WTC11 (cell line): ENCODE measurements at places on chromosomes 11 and 22. TPM values are rescaled to one million over a fixed set of nuclear protein-coding genes. Genes with fewer than 3 reads are reported as not detected.

DNA sequence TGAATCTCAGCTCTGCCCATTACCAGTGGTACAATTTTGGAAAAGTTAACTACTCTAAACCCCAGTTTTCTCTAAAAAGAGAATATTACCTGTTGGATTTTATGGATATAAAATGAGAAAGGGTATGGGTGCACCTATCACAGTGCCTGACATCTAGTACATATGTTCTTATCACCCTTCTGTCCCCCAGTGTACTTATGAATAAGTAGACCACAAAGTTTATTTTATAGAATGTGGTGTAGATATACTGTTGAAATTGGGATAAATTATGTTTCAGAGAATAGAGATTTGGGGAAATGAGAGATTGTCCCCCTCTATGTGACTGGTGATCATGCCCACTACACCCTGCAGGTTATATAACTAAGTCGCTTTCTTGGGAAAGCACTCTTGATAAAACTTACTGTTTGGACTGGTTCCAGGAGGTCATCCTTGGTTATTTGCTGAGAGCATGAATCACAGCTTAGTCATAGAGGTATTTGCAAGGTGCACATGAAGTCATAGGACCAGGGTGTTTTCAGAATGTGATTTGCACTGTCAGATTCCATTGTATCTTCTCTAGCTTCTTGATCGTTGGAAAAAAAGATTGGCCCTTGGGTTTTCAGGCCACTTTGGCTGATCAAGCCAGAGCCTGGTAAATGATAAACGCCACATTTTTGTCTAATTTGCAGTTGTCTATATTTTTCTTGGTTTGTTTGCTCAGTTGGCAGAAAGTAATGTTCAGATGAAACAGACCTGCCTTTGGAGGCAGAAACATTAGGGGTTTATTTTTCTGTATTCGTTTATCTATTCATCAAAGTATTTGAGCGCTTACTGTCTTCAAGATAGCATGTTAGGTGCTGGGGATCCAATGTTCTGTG lies 21.3 kb downstream of the STX3 start:
- DNase-seq: no peak

DNA sequence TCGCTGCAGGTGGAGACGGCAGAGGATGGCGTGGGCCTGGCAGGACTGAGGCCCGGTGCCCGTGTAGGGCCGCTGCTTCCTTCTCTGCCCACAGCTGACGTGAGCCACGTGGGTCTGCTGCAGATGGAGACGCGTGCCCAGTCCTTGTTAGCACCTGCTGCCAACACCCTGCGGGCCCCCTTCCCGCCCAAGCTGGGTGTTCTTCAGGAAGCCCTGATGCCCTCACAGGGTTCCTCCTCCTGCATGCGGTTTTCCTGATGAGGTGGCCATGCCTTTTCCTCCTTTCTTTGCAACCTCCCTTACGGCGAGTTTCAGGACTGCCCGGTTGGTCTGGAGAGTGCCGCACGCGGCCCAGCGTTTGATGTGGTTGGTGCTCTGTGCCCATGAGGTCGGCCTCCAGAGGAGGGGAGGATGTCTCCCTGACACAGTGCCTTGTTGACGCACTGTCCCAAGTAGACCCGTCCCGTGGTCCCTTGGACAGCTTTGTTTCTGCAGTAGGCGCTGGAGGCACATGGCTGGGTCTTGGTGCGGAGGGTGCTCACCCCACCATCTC lies 44.7 kb downstream of the AP2A2 start:
- DNase-seq: no peak

DNA sequence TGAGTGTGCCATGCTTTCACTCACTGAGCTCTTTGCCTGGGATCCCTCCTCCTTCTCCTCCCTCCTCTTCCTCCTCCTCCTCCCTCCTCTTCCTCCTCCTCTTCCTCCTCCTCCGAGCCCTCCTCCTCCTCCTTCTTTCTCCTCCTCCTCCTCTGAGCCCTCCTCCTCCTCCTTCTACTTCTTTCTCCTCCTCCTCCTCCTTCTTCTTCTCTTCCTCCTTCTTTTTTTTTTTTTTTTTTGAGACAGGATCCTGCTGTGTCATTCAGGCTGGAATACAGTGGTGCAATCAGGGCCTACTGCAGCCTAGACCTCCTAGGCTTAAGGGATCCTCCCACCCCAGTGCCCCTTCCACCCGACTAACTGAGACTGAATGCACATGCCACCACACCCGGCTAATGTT lies 62.3 kb downstream of the DEUP1 start:
- no peak for DNase-seq

- DNase-seq: peak; percentile 48
Observed at GRCh38 chr22:19855504-19856409, 1.1 kb upstream of the GNB1L start.

GRCh38 chr11:66887526-66887925 lies 30.7 kb downstream of the LRFN4 start:
- no peak for DNase-seq

GRCh38 chr11:108253176-108253575 lies 30.3 kb downstream of the ATM start:
- DNase-seq: no peak

- DNase-seq: no peak
Observed at GRCh38 chr11:121907379-121907778, 208.6 kb downstream of the BLID start.

DNA sequence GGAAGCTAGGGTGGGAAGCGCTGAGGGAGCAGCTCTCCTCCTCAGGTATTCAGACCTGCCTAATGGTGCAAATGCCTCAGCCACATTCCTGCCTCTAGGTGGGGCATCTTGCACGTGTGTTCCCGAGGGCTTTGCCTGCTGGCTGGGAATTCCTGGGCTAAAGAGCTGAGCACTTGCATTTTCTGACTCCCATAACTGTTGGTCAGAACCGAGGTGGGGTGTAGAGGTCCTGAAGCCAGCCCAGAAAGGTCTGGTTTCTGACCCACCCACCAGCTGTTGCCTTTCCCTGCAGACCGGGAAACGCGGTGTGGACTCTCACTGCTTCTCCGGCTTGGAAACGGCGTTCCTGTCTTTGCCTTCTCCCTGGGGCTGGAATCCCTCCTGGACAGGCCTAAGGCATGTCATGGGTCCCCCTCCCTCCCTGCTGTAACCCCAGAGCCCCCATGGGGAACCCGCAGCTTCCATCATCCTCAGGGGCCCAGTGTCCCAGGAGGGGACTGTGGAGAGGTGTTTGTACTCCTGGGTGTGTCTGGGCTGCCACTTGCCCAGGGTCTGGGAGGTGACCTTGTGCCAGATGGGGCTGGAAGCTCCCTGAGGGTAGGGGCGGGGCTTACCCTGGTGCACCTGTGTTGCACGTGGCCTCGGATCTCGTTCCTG lies 24.0 kb upstream of the SMIM38 start:
- DNase-seq: peak; percentile 92

DNA sequence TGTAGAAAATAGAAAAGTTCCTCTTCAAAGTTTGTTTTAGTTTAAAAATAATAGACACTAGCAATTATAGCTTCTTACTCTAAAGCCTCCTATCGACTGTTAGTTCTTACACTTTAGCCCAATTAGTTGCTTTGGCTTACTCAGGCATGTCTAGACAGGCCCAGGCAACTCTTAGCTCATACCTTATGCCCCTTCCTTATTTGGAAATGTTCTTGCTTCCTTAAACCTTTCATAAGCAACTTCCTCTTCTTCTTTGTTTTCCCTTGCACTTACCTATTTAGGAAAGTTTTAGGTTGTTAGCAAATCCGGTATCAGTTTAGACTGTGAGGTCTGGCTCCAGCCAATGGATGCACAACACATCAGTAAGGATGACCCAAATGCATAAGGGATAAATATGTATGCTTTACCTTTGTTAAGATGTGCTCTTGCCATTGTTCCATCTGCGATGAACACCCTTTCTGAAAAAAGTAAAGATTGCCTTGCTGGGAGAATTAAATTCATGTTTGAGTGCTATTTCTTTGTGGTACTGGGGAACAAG lies 1277.5 kb upstream of the CNTN5 start:
- no peak for DNase-seq

GRCh38 chr11:132174362-132175255 lies 804.2 kb downstream of the NTM start:
- DNase-seq: no peak

DNA sequence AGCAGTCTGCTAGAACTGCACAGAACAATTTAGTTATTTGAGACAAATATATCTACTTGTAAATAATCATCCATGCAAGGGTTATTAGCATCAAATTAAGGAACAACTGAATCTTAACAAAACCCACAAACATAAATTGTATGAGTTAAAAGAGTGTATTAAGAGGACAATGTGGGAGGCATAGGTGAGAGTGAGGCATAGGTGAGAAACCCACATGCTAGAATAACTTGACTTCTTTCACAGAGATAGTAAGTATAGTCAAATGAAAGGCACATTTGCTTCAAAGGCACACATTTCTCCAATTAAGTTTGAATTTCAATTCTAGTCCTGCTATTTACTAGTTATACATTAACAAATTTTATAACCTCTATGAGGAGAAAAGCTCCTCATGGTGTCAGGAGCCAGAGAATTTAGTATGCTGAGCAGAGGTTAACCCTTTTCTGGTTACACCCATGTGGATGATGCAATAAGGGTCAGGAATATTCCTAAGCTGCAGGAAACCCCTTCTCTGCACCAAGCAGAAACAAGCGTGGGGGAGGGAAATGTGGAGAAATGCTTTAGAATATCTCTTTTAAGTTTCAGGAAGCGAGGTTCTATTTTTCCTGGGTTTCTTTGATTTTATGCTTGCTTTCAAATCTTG lies 264.2 kb downstream of the GRM5 start:
- DNase-seq: no peak

- no peak for DNase-seq
Observed at GRCh38 chr11:70324376-70325115, 54.1 kb downstream of the PPFIA1 start.

DNA sequence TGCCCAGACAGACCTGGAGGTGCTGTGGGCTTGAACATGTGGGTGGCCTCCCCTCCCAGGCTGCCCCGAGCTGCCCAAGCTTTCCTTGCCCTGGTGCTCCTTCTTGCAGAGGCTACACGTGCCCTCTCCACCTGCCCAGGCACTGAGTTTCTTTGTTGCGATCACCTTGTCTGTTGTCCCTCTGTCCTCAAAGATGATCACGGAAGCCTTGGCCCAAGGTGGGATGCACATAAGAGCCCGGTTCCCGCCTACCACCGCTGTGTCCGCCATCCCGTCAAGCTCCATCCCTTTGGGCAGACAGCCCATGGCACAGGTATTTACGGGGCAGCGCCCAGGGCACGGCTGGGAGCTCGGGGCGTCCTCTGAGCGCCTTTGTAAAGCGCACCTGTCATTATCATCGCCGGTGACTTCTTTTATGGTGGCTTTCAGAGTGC lies 67.5 kb downstream of the MED15 start:
- no peak for DNase-seq

DNA sequence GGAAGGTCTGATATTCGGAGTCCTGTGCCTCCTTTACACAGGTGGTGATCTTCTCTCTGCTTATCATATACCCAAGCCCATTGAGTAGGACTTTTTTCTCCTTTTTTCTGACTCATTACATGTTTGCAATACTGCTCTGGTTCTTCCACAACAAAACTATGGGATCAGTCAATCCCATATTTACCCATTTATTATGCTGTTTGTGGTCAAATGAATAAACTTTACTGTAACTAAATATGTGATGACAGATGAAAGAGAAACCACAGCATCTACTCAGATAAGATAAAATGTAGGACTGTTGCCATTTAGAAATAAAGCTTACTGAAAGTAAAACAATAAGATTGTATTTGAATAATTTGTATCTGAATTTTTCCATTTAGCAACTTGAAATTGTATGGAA lies 958.7 kb upstream of the FAT3 start:
- DNase-seq: no peak

- DNase-seq: no peak
Observed at GRCh38 chr11:12592283-12592682, 81.9 kb upstream of the TEAD1 start.

- DNase-seq: no peak
Observed at GRCh38 chr11:78820741-78821140, 246.1 kb upstream of the NARS2 start.

GRCh38 chr11:64436000-64436399 lies 77.0 kb downstream of the RPS6KA4 start:
- DNase-seq: no peak

DNA sequence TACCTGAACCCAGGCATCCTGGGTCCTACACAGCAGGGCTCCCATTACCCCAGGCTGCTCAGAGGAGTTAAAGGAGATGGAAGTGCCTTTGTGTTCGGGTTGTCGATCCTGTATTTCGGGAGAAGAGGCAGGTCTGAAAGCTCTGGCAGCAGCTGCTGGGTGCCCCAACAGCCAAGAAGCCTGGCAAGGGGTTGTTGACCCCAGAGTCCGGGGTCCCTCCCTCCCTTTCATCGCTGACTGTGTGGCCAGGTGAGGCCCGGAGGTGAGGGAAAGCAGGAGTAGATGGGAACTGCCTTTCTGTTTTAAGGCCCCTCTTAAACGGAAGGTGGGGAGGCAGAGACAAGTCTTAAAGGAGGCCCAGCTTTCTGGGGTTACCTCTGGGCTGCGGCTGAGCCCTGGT lies 106.0 kb upstream of the SYT13 start:
- DNase-seq: no peak

DNA sequence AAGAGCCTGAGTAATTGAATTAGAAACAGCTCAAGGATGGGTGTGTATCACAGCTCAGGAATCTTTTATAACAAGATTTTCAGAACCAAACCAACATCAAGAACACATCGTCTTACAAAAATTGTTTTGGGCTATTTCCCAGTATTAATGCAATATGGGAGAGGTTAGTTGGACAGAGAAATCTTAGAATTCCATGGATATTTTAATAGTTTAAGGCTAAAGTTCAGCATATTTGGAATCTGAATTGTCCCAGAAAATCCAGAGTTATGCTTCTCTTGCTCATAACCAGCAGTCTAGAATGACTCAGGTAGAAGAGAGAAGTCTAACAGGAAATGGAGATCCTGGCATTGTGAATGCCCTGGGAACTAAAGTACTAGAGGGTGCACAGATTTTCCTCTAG lies 74.6 kb downstream of the ADM start:
- no peak for DNase-seq

GRCh38 chr11:120316880-120317688 lies 8.0 kb upstream of the TLCD5 start:
- peak; percentile 42 for DNase-seq

DNA sequence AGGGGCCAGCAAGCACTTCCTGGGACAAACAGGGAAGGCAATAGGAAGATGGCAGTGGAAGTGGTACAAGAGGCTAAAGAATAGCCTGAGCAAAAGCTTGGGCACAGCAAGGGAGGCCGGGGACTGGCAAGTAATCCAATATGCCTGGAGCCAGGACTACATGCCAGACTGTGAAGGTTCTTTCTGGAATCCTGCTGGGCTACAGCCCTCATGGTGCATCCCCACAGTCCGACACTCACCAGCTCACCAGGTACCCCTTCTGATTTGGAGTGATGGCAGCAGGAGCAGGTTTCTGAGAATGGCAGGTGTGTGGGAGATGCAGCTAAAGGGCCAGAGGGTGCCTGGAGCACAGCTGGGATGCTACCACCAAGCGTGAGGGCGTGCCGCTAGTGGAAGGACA lies 32.2 kb upstream of the POGLUT3 start:
- no peak for DNase-seq

TBX10 gene
- total RNA-seq: 0.21 TPM in 1 of 3 replicates, not detected in the others

MMP1 gene
- total RNA-seq: 0.11 TPM in 1 of 3 replicates, not detected in the others

KRTAP5-2 gene
- total RNA-seq: not detected in 3 replicates

OSM gene
- not detected in 3 replicates for total RNA-seq

STK33 gene
- total RNA-seq: 13.2 to 16.7 TPM (median 13.3 TPM) in 3 replicates

CREB3L1 gene
- total RNA-seq: 10.9 to 12.6 TPM (median 11.4 TPM) in 3 replicates

VWCE gene
- 13.8 to 21.9 TPM (median 17.4 TPM) in 3 replicates for total RNA-seq

GALNT18 gene
- 4.4 to 5.0 TPM (median 5.0 TPM) in 3 replicates for total RNA-seq

ESAM gene
- total RNA-seq: 0.44 to 0.64 TPM (median 0.48 TPM) in 3 replicates

THAP7 gene
- 18.7 to 23.9 TPM (median 19.3 TPM) in 3 replicates for total RNA-seq
